CD4-positive, alpha-beta T cell (primary cell): ENCODE measurements at places on chromosomes 11 and 22. TPM values are rescaled to one million over a fixed set of nuclear protein-coding genes. Genes with fewer than 3 reads are reported as not detected.
A peak's percentile ranks its signal among the peaks of the same experiment; 100 is the strongest.

The TMEM191B gene
- 12.7 TPM for total RNA-seq

DNA sequence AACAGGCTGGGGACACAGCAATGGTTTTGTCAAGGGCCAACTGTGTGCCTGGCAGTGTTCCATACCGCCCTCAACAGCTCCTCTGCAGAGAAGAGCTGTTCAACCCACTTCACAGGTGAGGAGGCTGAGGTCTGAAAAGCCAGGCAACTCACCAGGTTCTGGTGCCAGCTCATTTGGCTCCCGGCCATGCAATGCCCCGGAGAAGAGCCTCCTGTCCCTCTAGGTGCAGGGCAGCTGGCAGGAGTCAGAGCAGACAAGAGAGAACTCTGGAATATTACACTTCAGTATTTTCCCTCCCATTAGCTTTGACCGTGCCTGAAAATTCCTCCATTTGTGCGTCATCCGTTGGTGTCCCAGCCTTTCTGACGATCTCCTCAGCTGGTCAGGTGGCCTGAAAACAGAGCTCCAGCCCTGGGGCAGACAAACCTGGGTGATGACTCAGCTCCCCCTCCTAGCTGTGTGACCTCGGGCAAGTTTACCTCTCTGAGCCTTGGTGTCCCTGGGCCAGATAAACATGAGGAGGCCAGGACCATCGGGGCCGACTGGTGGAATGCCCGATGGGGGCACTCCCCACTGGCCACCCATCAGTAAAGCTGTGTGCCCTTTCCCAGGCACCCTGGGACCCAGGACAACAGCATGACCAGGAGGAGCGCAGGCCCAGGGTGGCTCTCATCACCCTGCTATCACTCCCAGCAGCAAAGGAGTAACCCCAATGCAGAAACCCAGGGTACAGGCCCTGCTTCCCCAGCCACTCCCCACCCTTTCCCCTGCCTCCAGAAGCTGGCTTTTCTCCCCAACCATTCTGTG is 9.6 kb upstream of the C1QTNF6 start:
- DNase-seq = no peak

- no peak for DNase-seq
These were observed 261.8 kb upstream of the MTNR1B start for GRCh38 chr11:92707665-92708064.

The PRR33 gene
- total RNA-seq = not detected

- DNase-seq = no peak
These were observed 59.7 kb downstream of the SPON1 start for GRCh38 chr11:14022251-14022650.

GRCh38 chr11:10793470-10794255 is 15.1 kb downstream of the EIF4G2 start:
- no peak for DNase-seq

The MEI1 gene
- total RNA-seq = 64.4 TPM

- DNase-seq = peak; percentile 25
These were observed 3.1 kb downstream of the ENDOD1 start for GRCh38 chr11:95092549-95093324.

GRCh38 chr11:44538375-44539054 is 26.9 kb upstream of the CD82 start:
- DNase-seq = peak; percentile 82

DNA sequence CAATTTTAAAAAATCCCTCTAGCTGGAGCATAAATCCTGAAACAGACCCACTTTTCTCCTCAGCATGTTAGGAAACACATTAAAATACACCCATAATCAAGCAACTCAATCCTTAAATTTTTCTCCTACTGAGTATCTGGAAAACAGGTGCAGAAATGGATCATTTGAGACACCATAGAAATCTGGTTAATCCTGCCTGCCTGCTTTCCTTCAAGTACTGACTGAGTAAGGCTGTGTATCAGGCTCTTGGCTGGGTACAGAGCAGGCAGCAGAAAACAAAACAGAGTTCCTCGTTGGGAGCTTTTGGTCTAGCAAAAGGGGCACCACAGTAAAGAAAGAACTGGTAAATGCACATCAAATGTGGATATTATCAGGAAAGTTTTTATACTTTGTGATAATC is 1.9 kb downstream of the KCNQ1OT1 start:
- no peak for DNase-seq

DNA sequence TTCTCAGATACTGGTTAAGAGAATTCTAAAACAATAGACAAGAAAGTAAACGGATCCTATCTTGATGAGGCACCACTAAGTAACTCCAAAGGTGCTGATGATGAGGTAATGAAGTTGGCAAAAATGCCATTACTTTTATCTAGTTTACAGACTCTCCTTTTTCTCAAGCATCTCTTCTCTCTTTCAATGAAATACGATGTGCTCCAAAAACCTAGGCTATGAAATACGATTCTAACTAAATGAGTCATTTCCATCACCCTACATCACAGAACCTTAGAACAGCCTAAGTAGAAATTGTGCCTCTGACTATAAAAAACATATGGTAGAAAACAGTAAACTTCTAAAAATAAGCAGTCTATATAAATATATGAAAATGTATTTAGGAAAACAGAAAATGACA is 58.9 kb upstream of the ARHGAP32 start:
- no peak for DNase-seq

DNA sequence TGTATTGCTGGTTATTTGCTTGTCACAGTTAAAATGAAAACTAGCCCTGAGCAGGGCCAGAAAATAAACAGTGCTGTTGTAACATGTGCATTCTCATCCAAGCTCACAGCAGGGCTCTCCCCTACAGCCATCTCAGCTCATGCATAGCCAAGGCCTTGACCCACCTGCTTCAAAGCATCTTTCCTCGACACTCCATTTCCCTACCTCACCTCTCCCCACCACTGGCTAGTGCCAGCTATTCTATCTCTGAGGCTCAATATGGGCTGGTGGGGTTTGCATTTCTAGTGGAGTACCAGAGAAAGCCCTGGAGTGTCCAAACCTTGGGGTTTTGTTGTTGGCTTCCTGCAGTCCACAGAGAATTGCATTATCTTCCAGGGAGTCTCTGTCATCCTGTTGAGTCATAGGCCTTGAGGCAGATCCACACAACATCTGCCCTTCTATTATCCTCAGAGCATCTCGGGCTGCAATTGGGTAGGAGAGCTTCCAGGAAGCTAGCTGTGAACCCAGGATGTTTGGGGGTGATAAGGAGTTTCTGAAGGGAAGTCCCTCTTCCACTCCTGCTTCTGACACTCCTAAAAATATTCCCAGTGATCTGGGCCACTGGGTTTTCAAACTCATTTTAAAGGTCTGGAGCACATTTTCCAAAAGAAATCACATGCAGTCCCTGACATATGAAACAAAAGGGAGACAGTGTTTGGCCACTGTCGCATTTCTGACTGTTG is 36.1 kb upstream of the AMOTL1 start:
- no peak for DNase-seq

GRCh38 chr11:45676522-45677095 is 11.2 kb upstream of the CHST1 start:
- no peak for DNase-seq

The GGTLC2 gene
- total RNA-seq = not detected

GRCh38 chr11:8082391-8083087 is 1.5 kb downstream of the TUB start:
- no peak for DNase-seq

The STIM1 gene
- 89.0 TPM for total RNA-seq

GRCh38 chr22:37067428-37067827 is 15.9 kb downstream of the KCTD17 start:
- no peak for DNase-seq

The ARHGAP42 gene
- not detected for total RNA-seq

- no peak for DNase-seq
These were observed 79.5 kb upstream of the CRYBB3 start for GRCh38 chr22:25120093-25120561.

The ACR gene
- total RNA-seq = not detected

The RIMBP3B gene
- 0.36 TPM for total RNA-seq

The DEFB131B gene
- total RNA-seq = not detected

The SCUBE2 gene
- total RNA-seq = 0.17 TPM

The PHETA2 gene
- 0.42 TPM for total RNA-seq

- no peak for DNase-seq
These were observed 2.6 kb upstream of the VWCE start for GRCh38 chr11:61297746-61298145.

The BUD13 gene
- total RNA-seq = 9.2 TPM

The PGA5 gene
- not detected for total RNA-seq

- DNase-seq = no peak
These were observed 13.9 kb downstream of the ZBED4 start for GRCh38 chr22:49867303-49868265.

The TRIM48 gene
- not detected for total RNA-seq

DNA sequence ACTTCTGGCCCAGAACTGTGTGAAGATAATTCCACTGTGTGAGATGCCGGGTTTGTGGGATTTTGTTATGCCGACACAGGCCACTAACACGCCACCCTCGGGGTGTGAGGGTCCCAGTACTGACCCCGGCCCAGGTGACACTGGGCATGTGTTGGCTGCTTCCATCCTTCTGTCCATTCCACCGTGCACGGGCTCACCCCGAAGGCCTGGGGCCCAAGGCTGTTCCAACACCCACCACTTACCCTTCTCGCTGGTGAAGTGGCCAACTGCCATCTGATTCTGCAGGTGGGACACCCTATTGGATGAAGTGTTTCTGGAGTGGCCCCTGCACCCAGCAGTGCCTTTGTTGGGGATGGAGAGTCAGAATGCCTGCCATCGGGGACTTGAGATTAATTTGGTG is 1307.5 kb downstream of the BRD1 start:
- DNase-seq = no peak

The CYP2D6 gene
- 7.4 TPM for total RNA-seq

The LDLRAD3 gene
- 0.19 TPM for total RNA-seq

DNA sequence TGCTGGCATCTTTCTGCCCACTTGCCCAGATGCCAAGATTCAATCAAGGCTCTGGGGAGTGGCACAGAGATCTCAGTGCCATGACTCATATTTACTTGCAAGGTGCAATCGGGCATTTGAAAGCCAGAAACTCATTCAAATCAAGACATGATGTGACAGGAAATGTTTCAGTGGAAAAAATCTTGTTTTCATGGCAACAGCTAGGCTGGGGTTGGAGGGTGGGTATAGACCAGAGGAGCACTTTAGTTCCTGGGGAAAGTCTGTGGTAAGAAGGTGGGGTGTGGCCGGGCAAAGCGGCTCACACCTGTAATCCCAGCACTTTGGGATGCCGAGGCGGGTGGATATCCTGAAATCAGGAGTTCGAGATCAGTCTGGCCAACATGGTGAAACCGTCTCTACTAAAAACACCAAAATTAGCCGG is 1.2 kb downstream of the MAJIN start:
- no peak for DNase-seq

GRCh38 chr11:41307296-41308080 is 152.0 kb downstream of the LRRC4C start:
- no peak for DNase-seq

The SPON1 gene
- 2.1 TPM for total RNA-seq

The TMEM179B gene
- 34.7 TPM for total RNA-seq

The RIC3 gene
- total RNA-seq = 55.3 TPM

The FAM83F gene
- total RNA-seq = 5.2 TPM

DNA sequence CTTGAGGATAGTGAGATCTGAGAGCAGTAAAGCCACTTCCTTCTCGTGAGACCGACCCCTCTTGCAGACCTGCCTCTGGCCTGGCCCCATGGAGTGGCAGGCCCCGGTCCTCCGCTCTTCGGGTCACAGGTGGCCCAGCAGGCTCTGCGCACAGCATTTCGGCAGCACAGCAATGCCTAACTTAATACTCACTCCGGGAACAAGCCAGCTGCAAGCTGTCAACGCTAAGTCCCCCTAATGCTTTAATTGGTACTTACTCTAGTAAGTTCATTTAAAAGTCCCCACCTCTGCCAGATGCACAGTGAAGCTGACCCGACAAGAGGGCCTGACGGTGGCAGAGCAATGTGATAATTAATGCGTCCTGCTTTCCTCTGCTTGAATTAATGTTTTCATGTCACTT is 349.3 kb upstream of the B3GAT1 start:
- DNase-seq = no peak

The SCGB1C1 gene
- total RNA-seq = not detected

The ANKRD49 gene
- total RNA-seq = 54.4 TPM

The PKDREJ gene
- not detected for total RNA-seq

DNA sequence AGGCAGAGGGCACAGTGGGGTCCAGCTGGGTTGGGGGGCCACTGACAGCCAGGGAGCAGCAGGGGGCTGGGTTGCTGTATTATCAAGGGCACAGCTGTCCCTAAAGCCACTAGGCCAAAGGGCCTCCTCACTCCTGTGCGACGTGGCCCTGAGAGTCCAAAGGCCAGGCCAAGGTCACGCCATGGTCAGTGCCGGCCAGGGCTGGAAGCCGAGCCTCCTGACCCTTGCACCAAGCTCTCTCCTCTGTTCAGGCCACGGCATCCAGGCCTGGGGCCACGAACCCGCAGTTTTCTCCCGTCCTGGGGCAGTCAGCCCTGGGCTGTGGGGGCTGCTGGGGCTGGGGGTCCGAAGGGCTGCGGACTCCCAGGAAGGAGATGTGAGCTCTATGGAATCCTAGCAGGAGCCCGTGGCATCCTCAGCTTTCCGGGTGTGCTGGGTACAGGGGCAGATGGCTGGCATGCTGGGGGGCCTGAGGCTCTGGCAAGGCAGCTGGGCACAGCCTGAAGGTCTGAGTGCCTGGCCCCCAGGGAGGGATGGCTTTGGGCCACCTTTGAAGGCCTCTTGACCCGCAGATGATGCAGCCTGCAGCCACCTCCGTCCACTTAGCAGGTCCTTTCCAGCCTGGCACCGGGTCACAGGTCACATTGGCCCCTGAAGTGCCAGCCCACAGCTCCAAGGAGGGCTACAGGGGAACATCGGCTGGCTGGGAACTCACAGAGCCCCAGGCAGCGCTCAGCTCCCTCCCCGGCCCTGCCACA is 17.3 kb upstream of the PPARA start:
- no peak for DNase-seq

- no peak for DNase-seq
These were observed 106.0 kb downstream of the TRIM29 start for GRCh38 chr11:120031612-120032600.
